CD8-positive, alpha-beta memory T cell (primary cell): ENCODE measurements at places on chromosomes 12 and 14.

DNA sequence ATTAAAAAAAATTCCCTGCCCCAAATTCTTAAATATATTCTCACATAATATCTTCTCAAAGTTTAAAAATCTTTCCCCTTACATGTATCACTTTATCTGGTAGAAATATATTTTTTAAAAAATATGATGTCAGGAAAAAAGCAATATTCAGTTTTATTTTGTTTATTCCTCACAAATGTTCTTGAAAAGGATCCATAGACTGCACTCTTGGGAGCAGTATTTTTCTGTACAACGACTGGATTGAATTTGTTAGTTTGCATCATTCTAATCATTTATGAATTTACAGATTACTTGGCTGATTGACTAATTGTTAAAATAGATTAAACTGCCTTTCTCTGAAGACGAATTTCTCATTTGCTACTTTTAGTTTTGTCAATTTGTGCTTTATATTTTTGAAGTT is 468.1 kb upstream of the NOVA1 start:
- DNase-seq, result no peak

GRCh38 chr14:33740531-33740930 is 210.3 kb downstream of the EGLN3 start:
- no peak for DNase-seq

- no peak for DNase-seq
Measured at GRCh38 chr14:90616881-90617280, 199.3 kb downstream of the TTC7B start.

- peak; percentile 76 for DNase-seq
Measured at GRCh38 chr12:54404061-54405004, 14.7 kb downstream of the ITGA5 start.

DNA sequence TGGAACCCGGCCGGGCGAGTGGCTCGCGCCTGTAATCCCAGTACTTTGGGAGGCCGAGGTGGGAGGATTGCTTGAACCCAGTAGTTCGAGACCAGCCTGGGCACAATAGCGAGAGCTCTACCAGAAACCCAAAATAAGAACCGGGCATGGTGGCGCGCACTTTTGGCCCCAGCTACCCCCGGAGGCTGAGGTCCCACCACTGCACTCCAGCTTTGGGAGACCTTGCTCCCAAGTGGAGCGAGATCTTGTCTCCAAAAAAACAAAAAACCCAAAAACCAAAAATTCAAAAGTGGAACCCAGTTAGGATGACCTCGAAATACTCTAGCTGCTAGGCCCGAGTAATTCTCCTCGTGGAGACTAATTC is 769 bp upstream of the VTI1B start:
- DNase-seq, result no peak
